Jurkat, Clone E6-1 (cell line): ENCODE measurements at places on chromosomes 6 and 20.

- no peak for DNase-seq
Measured at GRCh38 chr6:34553146-34553545, 3.0 kb downstream of the SPDEF start.

DNA sequence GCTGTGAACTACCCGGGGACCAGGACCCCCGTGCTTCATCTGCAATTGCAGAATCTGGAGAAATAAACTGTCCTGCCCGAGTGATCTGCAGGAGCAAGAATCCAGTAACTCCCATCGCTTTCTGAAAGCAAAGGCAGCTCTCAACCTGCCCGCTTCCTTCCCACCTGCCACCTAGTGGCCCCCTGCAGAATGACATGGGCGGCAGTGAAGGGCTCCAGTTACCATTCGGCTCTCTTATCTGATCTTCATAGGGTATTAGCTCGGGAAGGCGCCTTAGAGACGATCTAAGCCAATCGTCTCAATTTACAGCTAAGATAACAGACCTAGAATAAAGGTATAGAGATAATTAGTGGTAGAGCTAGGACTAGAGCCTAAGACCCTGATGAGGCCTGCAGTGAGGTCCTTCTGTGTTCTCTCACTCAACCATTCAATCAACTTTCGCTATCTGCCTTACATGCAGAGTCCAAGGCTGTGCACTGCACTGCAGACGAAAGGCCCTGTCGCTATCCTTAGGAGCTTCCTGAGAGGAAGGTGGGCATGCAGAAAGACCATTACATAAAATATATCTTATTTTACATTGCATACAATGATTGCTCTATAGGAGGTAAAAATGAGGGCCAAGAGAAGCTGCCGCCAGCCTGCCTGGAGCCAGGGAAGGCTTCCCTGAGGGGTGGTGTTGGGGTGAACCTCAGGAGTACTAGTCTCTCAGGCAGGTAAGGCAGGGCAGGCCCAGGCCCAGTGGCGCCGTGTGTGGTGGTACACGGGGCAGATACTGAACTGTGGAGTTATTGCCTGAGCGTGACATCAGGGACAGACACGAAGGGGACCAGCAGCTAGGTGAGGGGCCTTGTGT lies 7.1 kb upstream of the PSMG4 start:
- DNase-seq, result peak; percentile 70

GRCh38 chr6:148854096-148854495 lies 107.3 kb downstream of the UST start:
- no peak for DNase-seq

DNA sequence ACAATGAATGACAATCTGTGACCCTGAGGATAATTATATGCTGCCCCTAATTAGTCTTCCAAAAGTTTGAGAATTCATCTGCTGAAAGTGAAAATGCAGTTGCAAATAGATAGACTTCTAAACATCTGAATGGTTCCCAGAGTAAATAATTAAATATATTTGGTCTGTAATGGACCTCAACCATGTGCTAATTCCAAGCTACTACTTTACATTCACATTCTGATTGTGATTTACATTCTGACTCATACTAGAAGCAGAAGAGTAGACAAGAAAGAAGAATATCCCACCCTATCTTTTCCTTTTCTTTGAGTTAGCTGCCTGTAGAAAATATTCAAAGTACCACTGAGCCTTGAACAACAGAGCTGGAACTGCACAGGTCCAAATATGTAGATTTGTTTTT lies 80.8 kb downstream of the PTPRK start:
- no peak for DNase-seq

GRCh38 chr20:34636648-34637047 lies 40.2 kb downstream of the PIGU start:
- no peak for DNase-seq
